ENCODE measurements at places on chromosomes 7 and 10.

DNA sequence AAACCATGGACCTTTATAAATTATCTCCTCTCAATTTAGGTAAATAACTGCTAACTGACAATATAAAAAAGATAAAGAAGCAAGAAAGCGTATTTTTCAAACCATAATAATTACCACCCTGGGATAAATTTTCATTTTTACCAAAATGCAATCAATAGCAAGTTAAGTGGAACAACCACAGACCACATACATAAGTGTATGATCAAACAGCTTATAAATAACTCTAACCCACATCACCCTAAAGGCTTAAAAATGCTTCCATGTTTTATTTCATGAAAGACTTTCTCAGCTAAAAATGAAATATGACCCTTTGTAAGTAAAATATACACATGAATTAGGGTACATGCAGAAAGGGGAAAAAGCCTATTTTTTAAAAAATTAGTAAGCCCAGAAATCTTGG lies 156.5 kb downstream of the SGMS1 start:
- DNase-seq, result no peak

DNA sequence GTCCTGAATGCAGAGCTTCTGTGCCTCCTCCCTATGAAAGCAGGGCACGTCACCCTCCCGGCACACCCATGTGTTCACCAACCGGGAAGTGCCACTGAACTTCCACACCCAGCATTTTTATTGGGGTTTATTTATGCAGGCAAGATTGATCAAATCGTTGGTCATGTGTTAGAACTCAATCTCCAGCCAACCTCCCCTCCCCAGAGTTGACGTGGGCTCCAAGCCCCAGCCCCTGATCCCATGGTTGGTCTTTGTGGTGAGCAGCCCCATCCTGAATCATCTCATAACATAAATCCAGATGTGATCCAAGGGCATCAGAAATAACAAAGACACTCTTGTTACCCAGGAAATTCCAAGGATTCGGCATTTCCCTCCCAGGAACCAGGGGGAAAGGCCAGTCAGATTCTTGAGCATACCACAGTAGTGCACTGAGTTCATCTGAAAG lies 151.2 kb downstream of the TPST1 start:
- no peak for DNase-seq

GRCh38 chr10:122234416-122234815 lies 36.7 kb upstream of the BTBD16 start:
- DNase-seq, result no peak

GRCh38 chr7:47260270-47260669 lies 321.6 kb downstream of the TNS3 start:
- no peak for DNase-seq

DNA sequence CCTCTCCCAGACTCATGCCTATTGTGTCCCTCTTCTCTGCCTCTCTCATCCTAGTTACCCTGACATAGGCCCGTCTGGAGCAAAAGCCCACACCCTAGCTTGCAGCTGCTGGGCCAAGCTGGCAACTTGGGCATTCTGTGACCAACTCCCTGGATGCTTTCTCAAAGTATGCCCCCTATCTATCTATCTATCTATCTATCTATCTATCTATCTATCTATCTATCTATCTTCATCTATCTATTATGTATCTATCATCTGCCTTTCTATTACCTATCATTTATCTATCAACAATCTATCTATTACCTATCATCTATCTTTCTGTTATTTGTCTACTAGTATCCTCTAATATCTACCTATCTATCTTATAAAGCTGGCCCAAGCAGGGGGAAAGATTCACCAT lies 45.4 kb upstream of the COL13A1 start:
- no peak for DNase-seq

DNA sequence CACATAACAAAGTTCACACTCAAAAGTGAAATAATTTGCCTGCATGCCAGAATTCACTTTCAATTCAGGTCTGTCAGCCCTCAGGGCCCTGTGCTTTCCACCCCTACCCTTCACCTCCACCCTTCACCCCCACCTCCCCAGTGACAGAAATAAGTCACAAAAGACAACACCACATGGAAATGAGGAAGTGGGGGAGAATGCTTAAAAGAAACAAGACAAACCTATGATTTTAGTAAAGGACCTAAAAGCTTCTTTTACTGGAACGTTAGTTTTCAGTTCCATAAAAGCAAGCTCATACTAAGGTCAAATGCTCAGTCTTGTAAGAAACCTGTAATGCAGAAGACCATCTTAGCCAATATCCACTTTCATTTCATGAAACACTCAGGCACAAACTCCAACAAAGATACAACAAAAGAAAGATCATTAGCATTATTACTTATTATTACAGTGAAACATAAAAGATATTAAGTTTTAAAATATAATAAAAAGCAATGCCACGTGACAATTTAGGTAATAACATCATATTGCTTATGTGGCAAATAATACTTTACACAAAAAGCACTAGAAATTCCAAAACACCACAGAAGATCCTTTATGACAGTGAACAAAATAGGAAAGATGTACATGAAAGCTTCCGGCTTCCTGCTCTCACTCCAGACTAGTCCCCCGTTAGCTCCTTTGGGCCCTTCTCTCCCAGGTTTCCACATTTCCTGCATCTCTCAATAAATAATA lies 112.1 kb downstream of the LMBR1 start:
- DNase-seq, result peak; percentile 20

GRCh38 chr7:111833466-111833865 lies 271.2 kb upstream of the IMMP2L start:
- no peak for DNase-seq
